ENCODE measurements at places on chromosomes 3 and 15.
A peak's percentile ranks its signal among the peaks of the same experiment; 100 is the strongest.

GRCh38 chr3:37509069-37509468, 334.7 kb upstream of the LRRFIP2 start:
- no peak for DNase-seq

DNA sequence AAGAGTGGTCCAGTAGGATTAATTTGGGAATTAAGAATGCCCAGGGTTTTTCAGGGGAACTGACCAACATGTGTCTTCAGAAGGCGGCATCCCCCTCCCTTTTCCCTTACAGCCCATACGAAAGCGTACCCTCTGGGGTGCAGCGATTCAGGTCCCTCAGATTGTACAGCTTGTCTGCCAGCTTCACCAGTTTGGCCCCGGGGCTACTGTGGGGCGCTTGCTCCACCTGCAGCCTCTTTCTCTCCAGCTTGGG, 848 bp downstream of the HDDC3 start:
- DNase-seq = no peak

DNA sequence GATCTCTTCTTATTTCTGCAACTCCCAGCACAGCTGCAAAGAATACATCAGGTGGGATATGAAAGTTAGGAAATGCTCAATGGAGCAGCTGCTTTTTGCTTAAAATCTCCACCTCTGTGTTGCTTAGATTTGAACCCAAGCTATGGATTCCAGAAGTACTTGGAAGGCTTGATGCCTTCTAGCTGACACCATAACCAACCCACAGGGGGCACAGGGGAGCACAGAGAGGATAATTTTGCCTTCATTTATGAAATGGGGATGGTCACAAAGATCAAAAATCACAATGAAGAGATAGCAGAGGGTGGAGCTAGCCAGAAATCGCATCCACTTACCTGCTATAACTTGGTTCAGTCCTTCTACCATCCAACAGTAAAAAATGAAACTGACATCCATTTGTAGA, 75.7 kb downstream of the DUT start:
- no peak for DNase-seq

GRCh38 chr3:126033765-126034164, 50.2 kb downstream of the SLC41A3 start:
- DNase-seq = no peak

DNA sequence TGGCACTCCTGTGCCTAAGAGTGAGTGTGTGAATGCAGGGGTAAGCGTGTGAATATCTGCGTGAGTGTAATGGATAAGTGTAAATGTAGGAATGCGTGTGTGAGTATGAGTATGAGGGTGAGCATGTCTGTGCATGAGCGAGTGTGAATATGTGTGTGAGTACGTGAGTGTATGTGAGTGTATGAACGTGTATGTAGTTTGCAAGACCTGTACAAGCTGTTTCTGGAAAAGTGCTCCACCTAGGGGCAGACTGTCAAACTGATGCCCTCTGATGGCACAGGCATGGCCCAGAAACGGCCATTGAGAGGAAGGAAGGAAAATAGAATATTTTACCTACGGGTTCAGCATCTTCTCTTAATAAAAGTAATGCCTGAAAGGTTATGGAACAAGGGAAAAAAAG, 24.4 kb upstream of the FRMD4B start:
- peak; percentile 35 for DNase-seq

- DNase-seq = no peak
Measured at GRCh38 chr15:68208636-68209240, 3.6 kb upstream of the CALML4 start.

DNA sequence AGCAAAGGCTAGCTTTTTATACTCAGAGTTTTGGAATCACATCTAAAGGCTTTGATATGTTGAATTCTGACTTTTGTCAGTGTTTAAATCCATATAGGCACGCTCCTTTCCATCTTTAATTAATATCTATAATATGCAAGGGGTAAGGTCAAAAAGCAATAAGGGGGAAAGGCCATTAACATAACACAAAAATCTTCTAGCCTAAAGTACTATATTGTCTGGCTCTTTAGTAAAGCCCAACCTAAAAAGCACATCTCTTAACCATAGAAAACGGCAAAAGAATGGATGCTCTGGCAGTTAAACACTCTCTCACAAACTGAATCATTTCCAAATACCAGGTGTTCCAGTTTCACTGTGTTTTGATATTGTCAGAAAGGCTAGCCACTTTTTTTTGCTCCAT, 76.4 kb downstream of the EFL1 start:
- DNase-seq = no peak

DNA sequence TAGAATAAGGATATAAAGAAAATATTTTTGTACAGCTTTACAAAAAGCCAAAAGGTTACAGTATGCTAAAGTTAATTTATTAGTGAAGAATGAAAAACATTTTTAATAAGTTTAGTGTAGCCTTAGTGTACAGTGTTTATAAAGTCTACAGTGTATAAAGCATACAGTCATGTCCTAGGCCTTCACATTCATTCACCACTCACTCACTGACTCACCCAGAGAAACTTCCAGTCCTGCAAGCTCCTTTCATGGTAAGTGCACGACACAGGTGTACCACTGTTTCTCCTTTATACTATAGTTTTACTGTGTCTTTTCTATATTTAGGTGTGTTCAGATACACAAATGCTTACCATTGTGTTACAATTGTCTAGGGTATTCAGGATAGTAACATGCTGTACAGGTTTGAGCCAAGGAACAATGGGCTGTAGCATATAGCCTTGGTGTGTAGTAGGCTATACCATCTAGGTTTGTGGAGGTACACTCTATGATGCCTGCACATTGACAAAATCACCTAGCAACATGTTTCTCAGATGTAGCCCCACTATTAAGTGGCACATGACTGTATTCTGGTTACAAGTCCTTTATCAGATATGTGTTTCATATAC, 197.1 kb upstream of the KBTBD8 start:
- DNase-seq = no peak

- no peak for DNase-seq
Measured at GRCh38 chr15:65420975-65421359, 1.8 kb downstream of the IGDCC4 start.

GRCh38 chr15:78672285-78673014, 31.4 kb upstream of the CHRNB4 start:
- no peak for DNase-seq

GRCh38 chr3:196666001-196666867, 26.7 kb downstream of the NRROS start:
- peak; percentile 23 for DNase-seq

GRCh38 chr3:40751666-40752065, 226.9 kb downstream of the ZNF621 start:
- DNase-seq = no peak

GRCh38 chr3:17749281-17749680, 6.8 kb upstream of the TBC1D5 start:
- DNase-seq = no peak

DNA sequence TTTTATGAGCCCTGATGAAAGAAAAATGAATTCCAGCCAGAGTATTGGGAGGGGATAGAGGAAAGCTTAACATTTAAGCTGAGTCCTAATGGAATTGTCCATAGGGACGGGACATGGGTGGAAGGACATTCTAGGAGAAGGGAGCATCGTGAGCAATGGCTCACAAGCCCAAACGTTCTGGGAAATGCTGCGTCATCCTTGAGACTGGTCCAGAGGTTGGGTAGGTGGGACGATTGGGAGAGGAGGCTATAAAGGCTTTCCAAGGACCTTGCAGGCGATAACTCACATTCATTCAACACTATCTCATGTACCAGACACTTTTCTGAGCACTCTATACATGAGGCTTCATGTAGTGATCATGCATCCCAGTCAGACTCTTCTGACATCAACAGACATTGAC, 237.5 kb downstream of the THSD4 start:
- DNase-seq = no peak

DNA sequence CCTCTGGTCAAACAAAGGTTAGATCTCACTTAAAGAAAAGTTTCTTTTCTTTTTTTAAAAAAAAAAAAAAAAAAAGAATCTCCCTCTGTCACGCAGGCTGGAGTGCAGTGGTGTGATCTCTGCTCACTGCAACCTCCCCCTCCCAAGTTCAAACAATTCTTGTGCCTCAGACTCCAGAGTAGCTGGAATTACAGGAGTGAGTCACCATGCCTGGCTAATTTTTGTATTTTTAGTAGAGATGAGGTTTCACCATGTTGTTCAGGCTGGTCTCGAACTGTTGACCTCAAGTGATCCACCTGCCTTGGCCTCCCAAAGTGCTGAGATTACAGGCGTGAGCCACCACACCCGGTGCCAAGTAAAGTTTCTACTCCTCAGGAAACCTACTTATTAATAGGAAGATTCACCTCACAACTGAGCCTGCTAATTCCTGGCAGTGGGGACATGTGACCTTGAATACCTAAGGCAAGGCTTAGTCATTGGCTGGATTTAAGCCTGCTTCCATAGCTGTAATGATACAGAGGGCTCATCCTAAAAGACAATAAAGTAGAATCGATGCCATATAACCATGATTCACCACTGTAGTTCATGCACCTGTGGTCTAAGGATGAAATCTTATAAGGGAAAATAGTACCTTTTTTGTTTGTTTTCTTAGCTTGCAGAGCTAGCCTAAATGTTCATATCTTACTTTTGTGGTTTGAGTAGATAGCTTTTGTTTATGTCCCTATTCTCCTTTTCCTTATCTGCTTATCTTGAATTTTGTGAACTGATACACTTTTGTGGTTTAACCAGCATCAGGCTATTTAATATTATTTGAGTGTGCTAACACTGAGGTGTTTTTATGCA, 24.8 kb upstream of the RBMS3 start:
- DNase-seq = no peak

- no peak for DNase-seq
Measured at GRCh38 chr15:78432664-78433063, 5.4 kb upstream of the IREB2 start.

GRCh38 chr15:83310521-83311456, 26.3 kb upstream of the BNC1 start:
- no peak for DNase-seq

DNA sequence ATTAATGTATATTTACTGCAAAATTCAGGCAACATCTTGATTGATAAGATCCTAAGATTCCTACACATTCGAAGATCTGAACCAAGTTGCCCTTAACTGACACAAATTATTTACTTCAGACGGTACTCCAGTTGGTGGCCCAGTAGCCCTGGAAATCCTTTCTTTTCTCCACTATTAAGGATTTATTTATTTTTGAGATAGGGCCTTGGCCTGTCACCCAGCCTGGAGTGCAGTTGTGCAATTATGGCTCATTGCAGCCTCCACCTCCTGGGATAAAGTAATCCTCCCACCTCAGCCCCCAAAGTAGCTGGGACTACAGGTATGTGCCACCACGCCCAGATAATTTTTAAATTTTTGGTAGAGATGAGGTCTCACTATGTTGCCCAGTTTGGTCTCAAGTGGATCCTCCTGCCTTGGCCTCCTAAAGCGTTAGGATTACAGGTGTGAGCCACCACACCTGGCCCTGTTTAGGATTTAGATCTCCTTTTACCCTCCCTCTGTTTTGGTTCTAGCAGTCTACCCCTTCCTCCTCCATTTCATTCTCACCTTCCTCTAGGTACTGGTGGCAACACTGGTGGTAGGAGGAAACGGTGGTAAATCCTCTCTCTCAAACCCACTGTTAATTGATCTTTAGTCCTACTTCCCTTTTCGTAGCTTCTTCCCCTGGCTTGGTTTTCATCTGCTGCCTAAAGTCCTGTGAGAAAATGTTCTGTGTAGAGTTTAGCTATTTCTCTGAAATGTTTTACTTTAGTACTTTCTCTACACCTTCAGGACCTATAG, 12.7 kb upstream of the ZNF609 start:
- DNase-seq = no peak

DNA sequence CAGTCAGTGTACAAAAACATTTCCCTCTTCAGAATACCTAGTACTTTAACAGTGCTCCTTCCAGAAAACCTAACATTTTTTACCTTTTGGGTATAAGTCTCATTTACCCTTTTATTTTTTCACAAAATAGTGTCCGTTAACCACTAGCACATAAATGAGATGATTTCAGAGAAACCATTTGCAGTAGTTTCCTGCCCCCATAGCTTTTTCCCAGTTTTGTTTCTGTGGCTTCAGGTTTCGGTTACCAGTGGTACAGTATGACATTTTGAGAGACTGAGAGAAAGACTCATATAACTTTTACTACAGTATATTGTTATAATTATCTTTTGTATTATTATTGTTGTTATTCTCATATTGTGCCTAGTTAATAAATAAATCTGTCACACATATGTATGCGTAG, 6.2 kb upstream of the RBMS3 start:
- no peak for DNase-seq

- DNase-seq = no peak
Measured at GRCh38 chr15:90161950-90162361, 39.2 kb upstream of the SEMA4B start.

- DNase-seq = no peak
Measured at GRCh38 chr3:151428386-151428785, 32.5 kb downstream of the IGSF10 start.

DNA sequence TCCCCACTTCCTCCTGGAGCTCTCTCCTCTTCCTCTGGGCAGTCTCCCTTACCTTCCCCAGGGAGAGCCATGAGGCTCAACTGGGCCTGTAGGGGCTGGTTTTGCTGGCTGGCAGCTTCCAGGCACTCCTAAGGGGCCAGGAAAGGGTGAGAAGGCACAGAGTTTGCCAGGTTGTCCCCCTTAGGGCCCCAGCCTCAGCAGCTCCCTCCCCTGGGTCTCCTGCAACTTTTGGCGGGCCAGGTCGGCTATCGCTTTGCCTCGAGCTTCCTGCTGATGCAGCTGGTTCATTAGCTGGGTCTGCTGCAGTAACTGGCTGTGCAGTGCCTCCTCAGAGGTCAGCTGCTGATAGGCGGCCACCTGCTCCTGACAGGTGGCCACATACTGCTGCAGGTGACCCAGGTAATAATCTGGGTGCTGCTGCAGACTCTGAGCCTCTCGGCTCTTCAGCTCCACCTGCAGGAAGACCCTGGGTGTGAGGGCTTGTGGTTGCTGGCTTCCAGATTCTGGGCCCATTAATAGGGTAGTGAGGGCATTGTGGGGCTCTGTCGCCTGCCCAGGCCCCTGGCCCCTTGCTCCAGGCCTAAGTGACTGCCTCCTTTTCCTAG, 29.7 kb upstream of the OR4F6 start:
- DNase-seq = no peak

- DNase-seq = no peak
Measured at GRCh38 chr15:99719096-99719541, 14.1 kb downstream of the LYSMD4 start.

GRCh38 chr3:98109807-98110549, 20.5 kb upstream of the OR5H1 start:
- DNase-seq = no peak

- DNase-seq = no peak
Measured at GRCh38 chr15:39609166-39609916, 28.5 kb downstream of the THBS1 start.

- DNase-seq = no peak
Measured at GRCh38 chr3:142356818-142357217, 91.0 kb downstream of the XRN1 start.

DNA sequence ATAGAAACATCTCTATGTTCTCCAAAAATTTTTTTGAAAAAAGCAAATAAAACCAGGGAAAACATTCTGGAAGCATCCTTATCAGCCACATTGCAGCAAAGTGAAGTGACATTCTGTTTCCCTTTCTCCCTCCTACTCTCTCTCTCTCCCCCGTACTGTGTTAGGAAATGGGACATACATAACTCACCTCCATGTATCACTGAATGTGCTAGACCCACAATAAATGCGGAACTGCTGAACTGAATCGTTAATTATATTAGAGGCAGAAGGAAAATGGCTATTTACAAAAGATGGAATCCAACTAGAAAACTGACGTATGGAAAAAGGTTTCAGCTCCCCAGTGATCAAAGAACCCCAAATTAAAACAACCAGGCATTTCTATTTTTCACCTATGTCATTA, 129.8 kb downstream of the MINAR1 start:
- DNase-seq = no peak

- peak; percentile 30 for DNase-seq
Measured at GRCh38 chr3:154794814-154795445, 285.2 kb upstream of the MME start.

- no peak for DNase-seq
Measured at GRCh38 chr3:13231781-13232666, 158.8 kb upstream of the IQSEC1 start.

All from HS-5 (cell line).